ENCODE measurements at places on chromosomes 3 and 15. TPM values are rescaled to one million over a fixed set of nuclear protein-coding genes. Genes with fewer than 3 reads are reported as not detected.

The LRRFIP2 gene
- 39.8 TPM for polyA plus RNA-seq

The SOX2 gene
- 0.63 TPM for polyA plus RNA-seq

The SLC51B gene
- polyA plus RNA-seq: 13.3 TPM

The IGSF11 gene
- polyA plus RNA-seq: 4.3 TPM

The OSTN gene
- 11.5 TPM for polyA plus RNA-seq

GRCh38 chr3:138371070-138371965 is 22.9 kb downstream of the MRAS start:
- no peak for DNase-seq

DNA sequence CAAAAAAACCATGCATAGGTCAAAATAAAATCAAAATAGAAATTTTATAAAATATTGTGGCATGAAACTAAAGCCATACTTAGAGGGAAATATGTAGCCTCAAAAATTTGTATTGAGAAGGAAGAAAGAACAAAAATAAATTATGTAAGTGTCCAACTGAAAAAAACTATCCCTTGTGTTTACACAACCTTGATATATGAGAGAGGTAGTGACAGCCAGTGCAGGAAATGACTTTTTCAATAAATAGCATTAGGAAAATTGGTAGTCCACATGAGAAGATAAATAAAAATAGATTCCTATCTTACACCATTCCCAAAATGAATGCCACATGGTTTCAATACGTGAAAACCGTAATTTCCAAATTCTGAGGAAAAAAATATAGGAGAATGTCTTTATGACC is 13.2 kb upstream of the PRSS50 start:
- no peak for DNase-seq

- DNase-seq: no peak
Measured at GRCh38 chr3:65604863-65605526, 433.7 kb downstream of the MAGI1 start.

DNA sequence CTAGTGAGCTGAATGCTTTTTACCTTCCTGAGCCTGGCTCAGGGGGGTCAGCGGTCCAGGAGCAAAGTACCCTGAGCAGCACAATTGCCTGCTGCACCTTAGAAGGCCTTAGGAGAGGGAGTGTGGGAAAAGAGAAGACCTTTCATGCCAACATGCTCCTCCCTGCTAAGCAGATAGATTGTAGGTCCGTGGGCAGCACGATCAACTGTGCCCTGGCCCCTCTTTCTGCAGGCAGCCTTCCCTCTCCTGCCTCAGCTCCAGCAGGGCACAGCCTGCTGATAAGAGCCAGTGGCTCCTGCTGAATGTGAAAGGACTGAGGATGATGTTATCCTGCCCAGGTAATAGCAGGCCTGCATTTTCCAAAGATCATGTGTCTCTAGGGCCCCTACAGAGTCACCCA is 4.1 kb downstream of the CORO2B start:
- no peak for DNase-seq

DNA sequence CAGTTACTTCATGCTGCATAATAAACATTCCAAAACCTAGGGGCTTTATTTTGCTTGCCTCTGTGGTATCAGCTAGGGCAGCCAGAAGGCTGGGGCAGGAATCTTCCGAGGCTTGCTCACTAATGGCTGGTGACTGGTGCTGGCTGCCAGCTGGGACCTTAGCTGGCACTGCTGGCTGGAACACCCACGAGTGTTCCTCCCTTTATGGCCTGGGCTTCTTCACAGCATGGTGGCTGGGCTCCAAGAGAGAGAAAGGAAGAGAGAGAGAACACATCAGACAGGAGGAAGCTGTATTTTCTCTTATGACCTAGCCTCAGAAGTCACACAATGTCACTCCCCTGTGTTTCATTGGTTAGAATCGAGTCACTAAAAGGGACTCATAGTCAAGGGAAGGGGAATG is 23.9 kb upstream of the CDCP1 start:
- no peak for DNase-seq

Data from renal pelvis (tissue), 12 donors.